ENCODE measurements at places on chromosomes 7 and 10. TPM values are rescaled to one million over a fixed set of nuclear protein-coding genes. Genes with fewer than 3 reads are reported as not detected.
A peak's percentile ranks its signal among the peaks of the same experiment; 100 is the strongest.

CAMK1D gene
- 17.7 TPM for total RNA-seq

ZNF727 gene
- not detected for total RNA-seq

IGF2BP3 gene
- 0.19 TPM for total RNA-seq

NCF1 gene
- 0.73 TPM for total RNA-seq

RPEL1 gene
- not detected for total RNA-seq

MAGI2 gene
- total RNA-seq: 0.17 TPM

DNA sequence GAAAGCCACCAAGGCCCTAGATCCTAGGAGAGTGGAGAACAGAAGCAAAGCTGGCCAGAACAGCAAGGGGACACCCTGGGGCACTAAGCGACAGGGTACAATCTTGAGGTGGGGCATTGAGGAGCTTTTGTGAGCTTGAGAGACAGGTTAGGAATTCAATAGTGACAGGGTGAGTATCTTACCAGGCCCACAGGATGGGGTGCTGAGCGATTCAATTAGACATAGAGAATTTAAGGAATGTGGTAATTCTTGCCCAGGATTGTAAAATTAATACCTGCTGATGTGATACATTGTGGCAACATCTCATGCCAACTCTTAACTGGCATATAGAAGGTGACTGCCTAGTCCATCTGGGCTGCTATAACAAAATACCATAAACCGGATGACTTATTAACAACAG lies 14.0 kb downstream of the RBP3 start:
- no peaks in the 10 kb centered on the region for H3K36me3 ChIP-seq
- H3K4me3 ChIP-seq: no peak overlapping the region
- H3K27ac ChIP-seq: no peak overlapping the region
- no peaks in the 10 kb centered on the region for H3K27me3 ChIP-seq
- H3K4me1 ChIP-seq: no peaks in the 10 kb centered on the region

DNA sequence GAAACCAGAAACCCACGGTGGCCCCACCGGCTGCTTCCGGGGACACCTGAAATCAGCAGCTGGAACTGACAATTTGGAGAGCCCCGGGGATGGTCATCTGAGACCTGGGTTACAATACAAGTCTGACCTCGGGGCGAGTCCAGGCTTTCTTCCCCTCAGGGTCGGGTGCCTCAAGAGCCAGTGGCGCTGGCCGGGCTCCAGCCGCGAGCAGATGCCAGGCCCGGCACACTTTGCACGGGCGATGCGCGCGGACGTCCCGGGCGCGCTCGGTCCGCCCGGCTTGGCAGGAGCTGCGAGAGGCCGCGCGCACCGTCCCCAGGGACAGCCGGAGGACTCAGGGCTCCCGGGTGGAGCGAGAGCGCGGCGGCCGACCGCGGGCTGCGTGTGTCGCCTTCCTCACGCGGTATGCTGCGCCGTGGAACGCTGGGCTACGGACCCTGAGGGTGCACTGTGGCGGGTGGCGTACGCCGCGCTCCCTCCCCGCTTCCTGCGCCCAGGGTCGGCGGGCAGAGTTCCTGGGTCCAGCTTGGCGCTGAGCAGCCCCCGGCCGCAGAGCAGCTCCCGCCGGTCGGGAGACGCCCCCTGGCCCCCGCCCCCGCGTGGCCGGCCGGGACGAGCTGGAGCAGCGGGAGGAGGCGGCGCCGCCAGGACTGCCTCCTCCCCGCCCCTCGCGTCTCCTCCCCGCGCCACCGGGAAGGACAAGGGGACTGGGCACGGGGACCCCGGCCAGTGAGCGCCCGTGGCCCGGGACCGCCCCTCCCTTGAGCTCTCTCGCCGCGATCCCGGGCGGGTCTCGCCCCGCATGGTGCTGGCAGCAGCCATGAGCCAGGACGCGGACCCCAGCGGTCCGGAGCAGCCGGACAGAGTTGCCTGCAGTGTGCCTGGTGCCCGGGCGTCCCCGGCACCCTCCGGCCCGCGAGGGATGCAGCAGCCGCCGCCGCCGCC lies at the start of gene RBM20:
Gene RBM20 (plus strand): TSS at position 684 of the 945 bp plus-strand sequence. CDS start 119 bp downstream, at position 803.
- H3K27me3 ChIP-seq: peaks cover 50% of the 10 kb centered on the region
- H3K36me3 ChIP-seq: no peaks in the 10 kb centered on the region
- no peak within 1 kb of the TSS for H3K27ac ChIP-seq
- H3K4me1 ChIP-seq: peaks cover 25% of the 10 kb centered on the region

GRCh38 chr7:141281311-141281710 lies 207.4 kb downstream of the TMEM178B start:
- no peaks in the 10 kb centered on the region for H3K27me3 ChIP-seq
- no peaks in the 10 kb centered on the region for H3K36me3 ChIP-seq
- no peak for DNase-seq
- H3K4me1 ChIP-seq: peaks cover 15% of the 10 kb centered on the region
- H3K27ac ChIP-seq: no peak overlapping the region

GRCh38 chr7:102040569-102040968 lies 223.1 kb downstream of the CUX1 start:
- no peaks in the 10 kb centered on the region for H3K36me3 ChIP-seq
- no peak overlapping the region for H3K27ac ChIP-seq
- H3K27me3 ChIP-seq: no peaks in the 10 kb centered on the region
- H3K4me3 ChIP-seq: no peak overlapping the region

GRCh38 chr10:70890917-70891431 lies 2.6 kb upstream of the PCBD1 start:
- no peaks in the 10 kb centered on the region for H3K36me3 ChIP-seq
- no peak for DNase-seq
- peaks cover 15% of the 10 kb centered on the region for H3K4me1 ChIP-seq
- H3K4me3 ChIP-seq: no peak overlapping the region

DNA sequence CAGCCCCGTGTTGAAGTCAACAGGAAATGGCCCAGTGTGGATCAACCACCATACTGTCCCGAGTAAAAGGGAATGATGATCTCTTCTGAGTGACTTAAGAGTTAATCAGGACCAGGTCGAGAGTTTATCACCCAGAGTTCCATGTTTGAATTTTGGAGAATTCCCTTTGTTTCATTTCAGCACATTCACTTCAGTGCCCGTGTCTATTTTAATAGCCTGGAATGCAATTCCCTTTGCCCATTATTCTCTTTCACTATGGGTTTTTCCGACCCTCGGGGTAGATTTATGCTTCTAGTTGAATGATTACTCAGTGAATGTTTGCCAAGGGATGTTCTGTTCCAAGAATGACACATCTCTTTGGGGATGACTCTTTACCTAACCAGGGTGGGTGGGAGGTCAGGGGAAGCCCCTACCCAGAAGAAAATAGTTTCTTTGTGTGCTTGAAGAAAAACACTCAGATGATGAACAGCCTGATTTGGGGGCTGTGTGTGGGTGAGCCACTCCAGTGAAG lies 594.9 kb downstream of the INHBA start:
- H3K36me3 ChIP-seq: no peaks in the 10 kb centered on the region
- no peaks in the 10 kb centered on the region for H3K27me3 ChIP-seq
- no peak for DNase-seq

DNA sequence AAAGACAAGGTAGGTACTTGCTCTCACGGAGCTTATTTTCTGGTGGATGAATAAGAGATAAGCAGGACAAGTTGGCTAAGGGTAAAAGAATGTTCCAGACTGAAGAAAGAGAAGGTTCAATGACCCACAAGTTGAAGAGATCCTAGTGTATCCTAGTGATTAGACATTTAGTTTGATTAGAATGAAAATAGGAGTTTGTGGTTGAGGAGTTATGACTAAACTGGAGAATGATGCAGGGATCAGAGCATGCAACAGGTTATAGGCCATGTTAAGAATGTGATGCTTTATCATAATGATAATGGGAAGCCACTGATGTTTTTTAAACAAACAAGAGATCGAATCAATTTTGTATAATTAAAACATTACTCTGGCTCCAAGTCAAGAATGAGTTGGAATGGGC lies 357.2 kb downstream of the HPSE2 start:
- no peak overlapping the region for H3K4me3 ChIP-seq
- no peaks in the 10 kb centered on the region for H3K27me3 ChIP-seq
- no peak overlapping the region for H3K27ac ChIP-seq
- DNase-seq: no peak
- no peaks in the 10 kb centered on the region for H3K36me3 ChIP-seq
- no peaks in the 10 kb centered on the region for H3K4me1 ChIP-seq

DNA sequence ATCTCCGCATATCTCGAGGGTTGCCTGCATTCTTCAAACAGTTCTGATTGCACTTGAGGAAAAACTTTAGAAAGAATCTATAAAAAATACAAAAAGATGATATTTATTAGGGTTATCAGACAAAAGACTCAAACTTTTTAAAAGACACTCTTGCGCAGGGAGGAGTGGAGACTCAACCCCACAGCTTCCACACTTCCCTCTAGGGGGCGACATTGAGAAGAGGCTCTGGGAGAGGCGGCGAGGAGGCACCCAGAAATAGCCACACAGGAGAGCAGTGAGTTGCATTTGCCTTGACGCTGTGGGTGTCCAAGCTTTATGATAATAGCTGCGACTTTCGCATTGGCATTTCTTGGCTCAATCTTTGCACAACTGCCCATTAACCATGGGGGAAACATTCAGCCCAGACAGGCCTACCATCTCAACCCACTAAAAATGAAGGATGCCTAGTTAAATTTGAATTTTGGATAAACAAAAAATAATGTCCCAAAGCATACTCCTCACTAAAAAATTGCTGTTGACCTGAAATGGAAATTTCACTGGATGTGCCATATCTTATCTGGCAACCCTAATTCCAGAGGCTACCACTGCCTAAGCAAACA lies 86.2 kb downstream of the EBF3 start:
- H3K27ac ChIP-seq: no peak overlapping the region
- DNase-seq: peak; percentile 49
- H3K27me3 ChIP-seq: peaks cover 3% of the 10 kb centered on the region
- no peaks in the 10 kb centered on the region for H3K4me1 ChIP-seq
- no peaks in the 10 kb centered on the region for H3K36me3 ChIP-seq
- H3K4me3 ChIP-seq: no peak overlapping the region

GRCh38 chr10:583433-583832 lies 106.0 kb downstream of the DIP2C start:
- H3K27ac ChIP-seq: no peak overlapping the region
- no peak overlapping the region for H3K4me3 ChIP-seq
- no peaks in the 10 kb centered on the region for H3K36me3 ChIP-seq
- H3K27me3 ChIP-seq: no peaks in the 10 kb centered on the region
- no peaks in the 10 kb centered on the region for H3K4me1 ChIP-seq
- no peak for DNase-seq

GRCh38 chr7:96418581-96418980 lies 96.7 kb upstream of the SLC25A13 start:
- DNase-seq: no peak
- H3K36me3 ChIP-seq: no peaks in the 10 kb centered on the region
- H3K27ac ChIP-seq: no peak overlapping the region
- no peaks in the 10 kb centered on the region for H3K4me1 ChIP-seq
- peaks cover 6% of the 10 kb centered on the region for H3K27me3 ChIP-seq

DNA sequence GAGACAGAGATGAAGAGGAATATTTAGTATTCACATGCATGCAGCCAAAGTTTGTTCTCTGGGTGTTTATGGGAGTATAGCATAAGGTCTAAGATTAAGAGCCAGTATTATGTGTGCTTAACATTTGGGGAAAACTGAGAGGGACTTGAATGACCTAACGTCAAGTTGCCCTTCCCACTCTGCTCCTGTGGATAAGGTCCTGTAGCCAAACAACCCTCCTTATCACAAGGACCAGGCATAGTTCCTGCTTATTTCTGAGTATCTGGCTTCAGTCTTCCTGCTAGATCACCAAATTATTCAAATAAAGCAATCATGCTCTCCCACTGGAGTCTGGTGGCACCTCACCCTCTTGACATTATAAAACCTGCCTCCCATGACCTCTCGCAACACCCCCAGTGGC lies 137.9 kb upstream of the SEMA3E start:
- no peaks in the 10 kb centered on the region for H3K36me3 ChIP-seq
- H3K4me3 ChIP-seq: no peak overlapping the region
- H3K4me1 ChIP-seq: no peaks in the 10 kb centered on the region
- no peaks in the 10 kb centered on the region for H3K27me3 ChIP-seq

DNA sequence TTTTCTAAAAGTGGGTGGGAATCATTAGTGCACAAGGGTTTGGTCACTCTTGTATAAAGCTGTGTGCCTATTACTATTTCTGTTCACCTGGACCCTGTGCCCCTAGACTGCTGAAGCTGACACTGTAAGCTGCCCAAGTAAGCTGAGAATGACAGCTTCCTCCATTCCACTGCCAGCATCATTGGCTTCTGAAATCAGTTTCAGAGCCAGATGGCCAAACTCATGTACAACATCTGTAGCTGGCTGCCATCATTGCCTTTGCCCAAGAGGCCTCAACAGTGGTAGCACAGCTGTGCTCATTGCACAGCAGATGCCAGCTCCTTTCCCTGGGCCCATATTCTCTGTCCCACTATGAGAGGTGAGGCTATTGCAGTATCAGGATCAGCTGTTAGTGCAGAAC lies 165.7 kb downstream of the CPEB3 start:
- no peaks in the 10 kb centered on the region for H3K27me3 ChIP-seq
- no peak overlapping the region for H3K27ac ChIP-seq
- DNase-seq: no peak
- no peaks in the 10 kb centered on the region for H3K36me3 ChIP-seq

DNA sequence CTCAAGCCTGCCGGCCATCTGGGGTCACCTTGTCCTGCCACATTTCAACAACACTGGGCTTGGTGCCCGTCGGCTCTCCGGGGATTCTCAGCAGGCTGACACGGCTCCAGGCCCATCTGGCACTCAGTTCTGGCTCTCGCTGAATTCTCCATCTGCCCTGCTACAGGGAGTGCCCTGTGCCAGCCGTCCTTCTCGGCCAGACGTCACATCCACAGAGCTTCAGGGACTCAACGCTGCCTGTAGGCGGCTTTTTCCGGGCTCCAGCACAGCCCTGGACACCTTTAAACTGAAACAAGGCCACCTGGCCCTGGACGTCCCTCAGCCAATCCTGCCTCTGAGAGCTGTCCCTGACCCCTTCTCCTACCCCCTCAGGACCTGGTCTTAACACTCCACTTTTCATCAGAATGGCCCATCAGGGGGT lies 43.0 kb downstream of the TMEM130 start:
- no peak overlapping the region for H3K4me3 ChIP-seq
- no peak overlapping the region for H3K27ac ChIP-seq
- DNase-seq: no peak
- peaks cover 11% of the 10 kb centered on the region for H3K27me3 ChIP-seq
- H3K36me3 ChIP-seq: no peaks in the 10 kb centered on the region

DNA sequence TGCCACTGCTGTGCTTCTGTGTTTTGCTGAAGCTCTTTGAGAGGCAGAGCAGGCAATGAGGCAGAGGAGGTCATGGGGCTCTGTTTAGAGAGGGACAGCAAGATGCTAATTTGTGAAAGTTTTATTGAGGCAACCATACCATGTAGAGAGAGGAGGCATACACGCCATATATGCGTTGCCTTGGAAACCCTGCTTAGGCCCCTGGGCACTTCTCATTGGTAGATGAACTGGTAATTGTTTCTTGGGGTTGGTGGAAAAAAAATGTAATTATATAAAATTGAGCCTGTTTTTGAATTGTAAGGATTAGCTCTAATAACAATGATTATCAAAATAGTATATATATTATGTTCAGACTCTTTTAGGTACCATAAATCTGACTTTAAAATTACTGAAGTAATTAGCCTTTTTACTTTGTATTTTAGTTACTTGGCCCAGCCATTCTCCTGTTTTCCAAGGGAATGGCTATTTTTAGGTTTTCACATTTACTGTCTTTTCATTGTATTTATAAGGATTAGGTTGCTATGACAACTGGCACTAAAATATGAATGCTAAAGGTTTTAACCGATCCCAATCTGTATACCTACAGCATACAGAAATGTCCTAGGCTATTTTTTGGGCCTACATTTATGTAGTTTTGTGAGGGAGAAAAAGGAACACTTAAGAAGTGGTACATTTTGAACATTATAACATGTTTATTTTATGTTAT lies 52.4 kb downstream of the BZW2 start:
- H3K27ac ChIP-seq: no peak overlapping the region
- H3K4me1 ChIP-seq: no peaks in the 10 kb centered on the region
- H3K36me3 ChIP-seq: peaks cover 64% of the 10 kb centered on the region

- H3K4me3 ChIP-seq: no peak overlapping the region
- no peak for DNase-seq
These were observed 260.1 kb upstream of the PODXL start for GRCh38 chr7:131816391-131817007.

Data from activated CD4-positive, alpha-beta memory T cell treated with anti-CD3 and anti-CD28 coated beads for 36 hours (primary cell).